ENCODE measurements at places on chromosomes 7 and 10.

GRCh38 chr10:131844529-131845084 lies 56.2 kb upstream of the PPP2R2D start:
- DNase-seq = no peak

DNA sequence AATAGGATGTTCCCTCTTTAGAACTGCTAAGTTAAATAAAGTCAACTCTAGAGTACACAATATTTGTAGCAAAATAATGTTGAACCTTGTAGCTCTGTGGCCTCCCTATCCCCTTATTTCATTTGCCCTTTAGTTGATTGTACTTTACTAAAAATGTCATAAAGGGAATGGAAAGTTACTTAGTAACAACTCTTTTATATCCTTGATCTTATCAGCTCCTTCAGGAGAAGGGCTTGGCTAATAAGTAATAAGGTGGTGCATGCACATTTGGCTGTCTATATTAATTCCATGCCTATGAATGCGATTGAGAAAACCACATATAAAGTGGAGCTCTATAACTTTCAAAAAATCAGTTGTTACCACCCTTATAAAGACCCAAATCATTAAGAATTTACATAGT lies 41.5 kb upstream of the GATA3 start:
- no peak for DNase-seq

DNA sequence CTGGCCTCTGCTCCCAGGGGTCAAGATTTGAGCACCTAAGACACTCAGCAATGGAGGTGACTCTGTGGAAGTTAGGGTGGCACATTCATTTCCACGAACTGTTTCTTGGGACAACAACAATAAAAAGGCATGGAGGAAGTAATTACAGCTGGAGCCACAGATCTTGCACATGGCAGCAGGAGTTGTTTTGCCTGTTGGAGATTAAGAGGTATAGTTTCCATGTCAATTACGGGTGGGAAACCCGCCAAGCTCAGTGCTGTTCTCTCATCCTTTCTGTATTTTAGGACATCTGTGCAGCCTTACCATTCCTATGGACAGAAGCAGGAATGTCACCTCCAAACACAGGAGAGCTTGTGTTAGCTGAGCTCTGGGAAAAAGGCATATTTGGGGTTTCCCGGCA lies 201.2 kb downstream of the SNX10 start:
- DNase-seq = no peak

- no peak for DNase-seq
Measured at GRCh38 chr7:94394109-94394436, 622 bp upstream of the COL1A2 start.

DNA sequence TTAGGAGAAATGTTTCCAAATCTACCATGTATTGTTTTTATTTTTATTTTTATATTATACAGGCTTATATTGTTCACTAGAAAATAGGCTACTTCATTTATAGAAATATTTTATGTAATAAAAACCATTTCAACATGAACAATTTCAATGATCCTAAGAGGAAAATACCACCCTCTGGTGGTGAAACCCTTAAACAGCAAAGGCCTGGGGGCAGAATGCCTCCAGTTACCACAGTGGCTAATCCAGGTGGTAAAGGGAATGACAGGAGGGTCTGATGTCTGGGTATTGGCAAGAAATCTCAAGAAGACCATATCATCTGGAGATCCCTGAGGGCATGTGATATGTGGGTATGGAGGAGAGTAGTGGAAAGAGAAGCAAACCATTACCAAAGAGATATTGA lies 19.3 kb downstream of the MACC1 start:
- no peak for DNase-seq

DNA sequence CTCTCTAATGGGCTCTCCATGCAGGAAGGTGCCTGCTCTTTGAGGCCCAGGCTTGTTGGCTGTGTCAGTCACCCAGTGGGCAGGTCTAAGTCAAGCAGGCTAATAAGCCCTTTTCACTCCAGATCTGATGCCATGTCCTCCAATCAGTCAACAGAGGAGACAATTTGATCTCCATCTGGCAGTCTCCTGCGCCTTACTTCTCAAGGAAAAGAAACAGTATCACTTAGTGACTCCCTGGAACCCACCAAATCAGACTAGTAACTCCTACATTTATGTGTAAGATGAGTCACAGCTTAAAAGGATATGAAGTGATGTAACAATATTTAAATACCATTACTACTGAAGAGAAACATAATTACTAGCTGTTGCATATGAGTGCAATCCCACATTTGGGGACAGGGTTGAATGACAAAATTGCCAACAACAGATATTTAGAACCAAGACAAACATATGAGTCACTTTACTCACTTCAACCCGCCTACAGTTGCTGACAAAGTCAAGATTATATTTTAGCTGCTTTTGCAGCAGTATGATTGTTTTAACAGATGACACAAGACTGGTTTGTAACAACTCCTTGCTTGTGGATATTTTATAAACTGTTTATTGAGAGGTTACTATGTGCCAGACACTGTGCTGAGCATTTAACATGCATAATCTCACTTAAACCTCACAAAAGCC lies 72.1 kb downstream of the USP6NL start:
- DNase-seq = no peak

DNA sequence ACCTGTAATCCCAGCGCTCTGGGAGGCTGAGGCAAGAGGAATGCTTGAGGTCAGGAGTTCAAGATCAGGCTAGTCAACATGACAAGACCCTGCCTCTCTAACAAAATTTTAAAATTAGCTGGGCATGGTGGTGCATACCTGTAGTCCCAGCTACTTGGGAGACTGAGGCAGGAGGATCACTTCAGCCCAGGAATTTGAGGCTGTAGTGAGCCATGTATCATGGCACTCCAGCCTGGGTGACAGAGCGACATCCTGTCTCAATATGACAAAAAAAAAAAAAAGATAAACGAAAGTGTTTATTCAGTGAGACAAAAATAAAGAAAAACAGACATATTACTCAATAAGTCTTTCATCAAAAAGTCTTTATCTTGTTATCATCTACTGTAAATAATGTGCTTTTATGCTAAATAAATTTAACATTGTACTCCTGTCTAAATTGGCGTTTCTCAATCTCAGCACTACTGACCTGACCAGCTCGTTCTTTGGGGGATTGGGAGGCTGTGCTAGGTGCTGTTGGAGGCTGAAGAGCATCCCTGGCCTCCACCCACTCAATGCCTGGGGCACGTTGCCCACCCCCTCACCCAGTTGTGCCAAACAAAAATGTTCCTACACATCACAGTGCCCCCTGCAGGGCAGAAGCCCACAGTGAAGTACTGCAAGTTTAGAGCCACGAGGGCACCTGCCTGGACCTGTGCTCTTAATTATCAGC lies 57.7 kb downstream of the NCAPG2 start:
- DNase-seq = peak; percentile 61

DNA sequence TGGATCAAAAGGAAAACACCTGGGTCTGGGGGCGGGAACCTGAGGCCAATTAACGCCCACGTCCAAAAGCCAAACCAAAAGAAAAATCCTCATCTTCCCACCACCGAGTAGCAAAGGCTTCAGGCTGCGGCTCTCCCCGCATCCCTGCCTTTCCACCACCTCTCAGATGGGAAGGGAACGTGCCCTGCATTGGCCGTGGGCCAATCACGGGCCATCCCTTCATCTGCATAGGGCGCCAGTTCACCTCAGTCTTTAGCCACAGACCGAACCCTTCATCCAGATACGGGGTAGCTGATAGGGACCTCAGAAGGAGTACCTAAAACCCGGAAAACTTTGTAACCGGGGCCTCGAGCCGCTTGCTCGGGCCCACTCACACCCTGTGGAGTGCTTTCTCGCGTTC lies 626 bp downstream of the PRPF18 start:
- no peak for DNase-seq

DNA sequence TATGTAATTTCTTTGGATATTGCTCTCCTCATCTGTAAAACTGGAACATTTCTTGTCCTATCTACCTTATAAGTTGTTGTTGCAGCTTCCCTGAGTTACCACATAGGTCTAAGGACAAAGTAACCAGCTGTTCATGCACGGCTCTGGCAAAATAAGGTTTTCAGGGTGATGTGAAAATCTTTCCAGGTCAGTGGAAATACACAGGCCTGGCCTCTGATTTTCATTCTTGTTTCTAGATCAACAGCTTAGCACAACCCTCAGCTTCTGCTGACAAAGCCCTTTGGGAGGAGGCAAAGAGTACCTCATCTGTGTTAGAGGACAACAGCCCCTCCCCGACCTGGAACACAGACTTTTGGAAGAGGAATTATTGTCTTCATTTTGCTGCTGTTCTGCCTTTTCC lies 117.5 kb upstream of the AGK start:
- no peak for DNase-seq

GRCh38 chr10:70093335-70093944 lies 39.2 kb downstream of the AIFM2 start:
- peak; percentile 48 for DNase-seq

GRCh38 chr7:155581107-155581830 lies 34.9 kb upstream of the CNPY1 start:
- no peak for DNase-seq

- no peak for DNase-seq
Measured at GRCh38 chr7:139687980-139688632, 89.7 kb downstream of the HIPK2 start.

GRCh38 chr7:84948634-84949033 lies 238.2 kb downstream of the SEMA3D start:
- no peak for DNase-seq

DNA sequence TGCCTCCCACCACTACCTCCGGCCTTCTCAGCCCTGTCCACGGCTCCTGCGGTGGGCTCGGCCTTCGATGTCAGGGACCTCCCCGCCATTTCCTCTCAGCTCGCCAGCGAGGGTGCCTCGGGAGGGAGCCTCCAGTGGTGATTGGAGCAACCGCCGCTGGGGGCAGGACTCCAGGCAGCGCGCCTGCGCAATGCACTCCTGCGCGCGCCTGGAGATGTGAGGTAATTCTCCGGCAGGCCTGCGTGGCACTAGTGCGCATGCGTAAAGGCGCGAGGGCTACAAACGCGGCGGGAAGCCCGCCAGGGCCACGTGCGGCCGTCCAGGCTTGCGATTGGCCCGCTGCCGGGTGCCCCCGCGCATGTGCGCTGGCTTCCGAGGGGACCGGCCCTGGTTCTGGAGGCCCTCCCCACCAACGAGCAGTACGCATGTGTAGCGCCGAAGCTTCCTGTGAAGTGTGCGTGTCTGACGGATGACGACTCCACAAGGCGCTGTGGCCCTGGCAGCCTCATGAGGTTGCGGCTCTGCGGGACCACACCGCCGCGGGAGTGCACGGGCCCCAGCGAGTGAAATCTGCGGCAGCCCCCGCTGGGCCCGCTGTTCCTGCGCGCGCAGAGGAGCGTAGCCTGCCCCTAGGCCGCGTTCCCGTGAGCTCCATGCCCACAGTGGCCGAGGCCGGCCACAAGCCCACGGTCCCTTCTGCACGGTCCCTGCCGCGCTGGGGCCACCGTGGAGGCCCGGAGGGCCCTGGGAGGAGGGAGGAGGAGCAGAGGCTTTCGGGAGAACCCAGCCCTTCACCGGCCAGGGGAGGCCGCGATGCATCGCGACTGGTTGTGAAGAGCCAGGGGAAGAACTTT lies at the start of gene SYCE1:
SYCE1 (minus strand) TSS at position 143 of the 854 bp plus-strand sequence; CDS start at position 89, 54 bp downstream.
- DNase-seq = no peak

DNA sequence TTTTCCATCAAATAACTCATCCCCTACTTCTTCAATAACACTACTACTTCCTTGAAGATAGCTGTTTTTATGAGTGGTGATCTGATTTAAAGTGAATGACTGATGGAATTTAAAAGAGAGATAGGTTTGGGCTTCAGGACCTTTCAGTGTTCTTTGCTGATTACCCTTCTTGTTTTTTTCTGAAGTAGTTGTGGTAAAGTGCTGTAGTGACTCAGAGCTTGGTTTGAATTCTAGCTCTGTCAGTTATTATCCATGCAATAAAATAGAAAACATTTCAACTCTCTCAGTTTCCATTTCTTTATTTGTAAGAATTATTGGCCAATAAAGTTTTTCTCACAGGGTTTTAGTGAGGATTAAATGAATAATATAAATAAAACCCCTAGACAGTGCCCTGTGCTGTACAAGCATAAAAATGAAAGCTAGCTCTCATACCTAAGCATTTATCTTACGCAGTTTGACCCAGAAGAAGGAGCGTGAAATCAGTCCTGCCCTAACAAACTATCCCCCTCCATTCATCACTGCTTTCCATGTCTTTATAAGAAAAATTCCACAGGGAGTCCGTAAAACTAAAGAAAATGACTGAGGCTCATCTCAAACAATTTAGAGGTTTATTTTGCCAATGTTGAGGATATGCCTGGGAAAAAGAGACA lies 25.1 kb upstream of the AKAP9 start:
- DNase-seq = no peak

Measured in stimulated activated CD8-positive, alpha-beta memory T cell treated with anti-CD3 and anti-CD28 coated beads, Interleukin-4, amount 100 ng/mL, for 48 hours (primary cell).